ENCODE measurements at places on chromosomes 6 and 20.

DNA sequence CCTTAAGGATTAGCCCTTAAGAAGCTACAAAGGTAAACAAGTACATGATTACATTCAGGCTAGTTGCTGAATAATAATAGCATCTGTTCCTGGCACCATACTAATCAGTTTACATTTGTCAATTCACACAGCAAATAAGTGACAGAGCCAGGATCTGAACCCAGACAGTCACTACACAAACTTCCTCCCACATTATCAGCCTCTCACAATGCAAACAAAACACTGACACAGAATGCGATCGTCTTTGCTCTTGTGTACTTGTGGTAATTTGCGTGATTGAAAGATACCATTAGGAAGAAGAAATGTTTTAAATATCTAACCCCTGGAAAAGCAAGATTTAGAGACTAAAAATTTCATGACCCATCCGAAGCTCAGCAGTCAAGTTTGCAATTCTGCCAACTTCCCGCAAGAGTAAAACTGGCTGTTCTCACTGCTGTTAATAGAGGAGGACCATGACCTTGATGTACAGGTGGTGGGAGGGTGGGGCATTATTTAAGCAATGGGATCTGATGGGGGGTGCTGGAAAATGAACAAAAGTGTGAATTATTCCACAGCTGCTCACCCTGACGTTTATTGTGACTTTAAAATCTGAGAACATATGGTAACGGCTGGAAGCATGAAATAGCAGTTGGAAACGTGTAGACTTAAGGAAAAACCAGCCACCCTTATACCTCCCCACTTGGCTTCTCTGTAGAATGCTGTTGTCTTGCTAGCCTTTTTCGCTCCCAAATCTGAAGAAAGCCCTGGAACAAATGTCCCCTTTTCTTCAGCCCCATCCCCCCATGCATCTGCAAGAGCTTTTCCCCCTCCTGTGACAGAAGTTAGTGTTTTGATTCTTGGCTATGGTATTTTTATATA is 95.3 kb upstream of the ARMC2 start:
- no peak for DNase-seq

DNA sequence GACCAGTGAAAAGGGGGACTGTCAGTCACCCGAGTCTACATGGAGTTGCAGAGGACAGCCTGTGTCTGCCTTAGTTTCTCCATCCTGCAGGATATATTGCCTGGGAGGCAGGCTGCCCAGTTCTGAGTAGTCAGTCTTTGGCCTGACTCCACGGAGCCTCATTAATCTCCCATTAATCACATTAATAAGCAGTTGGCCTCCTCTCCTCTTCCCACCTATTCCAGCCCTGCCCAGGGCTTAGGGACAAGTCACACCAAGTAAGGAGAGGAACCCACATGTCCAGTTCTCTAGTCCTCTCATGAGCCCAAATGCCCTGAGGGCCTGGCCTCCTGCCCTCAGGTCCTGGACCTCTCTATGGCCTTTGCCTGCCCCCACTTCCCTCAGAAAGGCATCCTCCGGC is 1.3 kb upstream of the MUCL3 start:
- no peak for DNase-seq

DNA sequence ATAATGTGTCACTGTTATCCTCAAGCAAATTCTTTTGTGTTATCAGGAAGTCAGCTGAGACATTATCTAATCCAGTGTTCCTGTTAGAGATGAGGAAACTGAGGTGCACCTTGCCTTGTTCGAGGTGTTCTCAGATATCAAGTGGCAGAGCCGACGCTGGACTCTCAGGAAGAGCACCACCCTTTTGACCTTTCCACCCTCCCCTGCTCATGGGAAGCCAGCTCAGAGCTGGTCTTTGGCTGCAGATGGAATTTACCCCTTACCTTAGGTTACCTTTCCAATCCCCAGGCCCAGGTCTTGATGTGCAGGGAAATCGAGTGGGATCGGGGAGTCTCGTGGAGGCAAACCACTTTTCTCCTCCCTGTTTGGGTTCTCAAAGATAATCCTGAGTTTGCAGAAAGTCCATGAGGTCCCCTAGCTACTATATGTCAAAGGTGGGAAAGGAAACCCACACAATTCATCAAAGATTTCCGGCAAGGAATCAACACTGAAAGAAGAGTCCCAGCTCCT is 62.9 kb upstream of the PIM1 start:
- DNase-seq = no peak

- DNase-seq = no peak
These were observed 71.4 kb upstream of the BACH2 start for GRCh38 chr6:90368001-90368400.

DNA sequence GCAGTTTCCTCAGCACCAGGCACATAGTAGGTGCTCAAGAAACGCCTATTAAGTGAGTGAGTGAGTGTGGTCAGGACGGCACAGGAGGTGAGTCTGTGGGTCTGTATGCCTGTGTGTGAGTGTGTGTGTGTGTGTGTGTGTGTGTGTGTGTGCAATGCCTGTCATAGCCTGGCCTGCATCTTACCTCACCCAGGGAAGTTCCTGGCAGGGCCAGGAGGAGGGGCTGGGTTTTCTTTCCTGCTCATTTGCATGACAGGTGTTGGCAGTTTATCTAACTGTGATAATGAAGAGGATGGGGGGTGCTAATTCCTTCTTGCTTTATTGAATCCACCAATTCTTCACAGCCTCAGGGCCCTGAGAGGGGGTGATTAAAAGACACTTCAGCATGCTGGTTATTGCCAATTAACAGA is 146.7 kb upstream of the MLN start:
- DNase-seq = no peak

DNA sequence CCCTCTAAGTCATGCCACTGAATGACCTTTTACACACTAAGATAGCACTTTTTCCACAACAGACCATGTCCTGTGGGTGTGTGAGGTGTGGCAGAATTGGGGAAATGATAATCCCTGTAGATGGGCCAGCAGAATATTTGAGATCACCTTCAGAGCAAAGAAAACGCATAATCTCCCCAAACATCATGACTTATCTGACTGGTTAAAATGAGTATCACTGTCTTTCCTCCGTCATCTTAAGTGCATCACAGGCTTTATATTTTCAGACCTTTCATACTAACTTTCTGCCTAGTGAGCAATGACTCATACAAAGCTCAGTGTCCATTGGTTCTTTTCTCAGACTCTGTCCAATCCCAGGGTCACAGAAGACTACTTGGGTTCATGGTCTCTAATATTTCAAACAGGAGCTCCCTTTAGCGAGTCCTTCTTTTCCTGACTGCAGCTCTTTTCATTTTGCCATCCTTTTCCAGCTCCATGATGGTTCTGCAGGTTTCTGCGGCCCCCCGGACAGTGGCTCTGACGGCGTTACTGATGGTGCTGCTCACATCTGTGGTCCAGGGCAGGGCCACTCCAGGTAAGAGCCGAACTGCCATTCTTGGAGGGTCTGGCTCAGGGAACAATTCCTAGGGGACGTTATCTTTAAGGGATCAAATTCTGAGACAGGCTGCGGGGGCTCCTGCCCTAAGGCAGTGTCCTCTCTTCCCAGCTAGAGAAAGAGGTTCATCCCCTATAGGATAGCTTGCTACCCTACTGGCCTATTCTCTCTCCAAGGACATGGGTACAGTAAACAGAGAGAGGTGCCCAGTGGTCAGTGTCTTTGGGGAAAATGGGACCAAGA is at the start of gene HLA-DPB1:
Gene HLA-DPB1, plus strand, starts transcription at position 423 of the 838 bp plus-strand sequence. Its CDS starts 52 bp downstream, at position 475.
- peak; percentile 84 for DNase-seq

GRCh38 chr20:14918976-14919375 is 581.6 kb upstream of the FLRT3 start:
- no peak for DNase-seq

DNA sequence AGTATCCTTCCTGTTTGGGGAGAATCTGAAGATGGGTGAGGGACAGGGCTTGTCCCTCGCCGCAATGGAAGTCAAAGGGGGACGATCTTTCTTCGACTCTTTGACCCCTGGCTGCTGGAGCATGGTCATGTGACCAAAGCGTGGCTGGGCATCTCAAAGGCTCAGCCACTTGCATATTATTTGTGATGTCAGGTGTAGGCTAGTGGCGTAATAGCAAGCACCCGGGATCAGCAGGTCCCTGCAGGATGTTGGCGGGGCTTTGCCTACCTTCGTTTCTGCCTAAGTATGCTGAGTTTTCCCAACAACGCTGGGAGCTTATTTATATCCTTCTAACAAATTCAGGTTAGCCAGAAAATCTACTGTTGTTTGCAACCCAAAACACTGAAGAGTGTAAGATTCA is 50.3 kb upstream of the IL20RA start:
- no peak for DNase-seq

- no peak for DNase-seq
These were observed 214.9 kb upstream of the RNF217 start for GRCh38 chr6:124747349-124747748.

DNA sequence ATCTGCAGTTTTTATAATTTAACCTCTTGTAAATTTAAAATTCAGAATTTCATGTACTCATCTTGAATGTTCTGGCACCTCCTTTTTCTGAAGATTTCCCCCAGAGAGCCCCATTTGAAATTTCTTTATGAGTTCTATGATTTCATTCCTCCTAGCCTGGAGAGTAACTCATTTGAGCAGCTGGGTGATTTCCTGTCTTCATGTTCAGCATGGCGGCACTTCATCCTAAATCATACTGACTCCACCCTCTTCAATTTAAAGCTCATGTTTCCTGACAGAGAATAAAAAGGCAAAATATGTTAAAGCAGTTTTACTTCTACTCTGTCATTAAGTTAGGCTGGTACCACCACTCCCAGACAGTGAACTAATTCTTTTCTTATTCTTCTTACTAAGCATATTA is 250.9 kb upstream of the POU3F2 start:
- no peak for DNase-seq

DNA sequence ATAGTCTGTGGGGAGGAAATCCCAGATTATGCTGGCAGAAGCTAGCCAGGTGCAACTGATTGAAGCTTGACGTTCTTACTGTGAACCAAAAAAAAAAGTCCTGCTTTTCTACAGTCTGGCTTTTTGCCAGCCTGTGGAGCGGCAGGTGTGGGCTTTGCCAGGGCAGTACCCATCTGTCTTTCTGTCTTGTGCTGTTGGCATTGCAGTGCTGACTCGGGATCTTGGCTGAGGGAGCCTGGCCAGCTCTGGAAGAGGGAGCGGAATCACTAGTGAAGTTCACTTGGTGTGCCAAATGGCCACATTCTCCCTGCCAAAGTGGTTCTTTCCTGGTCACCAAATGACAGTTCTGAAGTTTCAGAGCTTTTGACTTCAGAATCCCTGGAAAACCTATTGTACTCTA is 5.0 kb downstream of the KIF3B start:
- DNase-seq = no peak

GRCh38 chr6:87334683-87335082 is 5.6 kb upstream of the GJB7 start:
- no peak for DNase-seq

- DNase-seq = peak; percentile 82
These were observed 8.0 kb upstream of the IER3 start for GRCh38 chr6:30752157-30752927.

DNA sequence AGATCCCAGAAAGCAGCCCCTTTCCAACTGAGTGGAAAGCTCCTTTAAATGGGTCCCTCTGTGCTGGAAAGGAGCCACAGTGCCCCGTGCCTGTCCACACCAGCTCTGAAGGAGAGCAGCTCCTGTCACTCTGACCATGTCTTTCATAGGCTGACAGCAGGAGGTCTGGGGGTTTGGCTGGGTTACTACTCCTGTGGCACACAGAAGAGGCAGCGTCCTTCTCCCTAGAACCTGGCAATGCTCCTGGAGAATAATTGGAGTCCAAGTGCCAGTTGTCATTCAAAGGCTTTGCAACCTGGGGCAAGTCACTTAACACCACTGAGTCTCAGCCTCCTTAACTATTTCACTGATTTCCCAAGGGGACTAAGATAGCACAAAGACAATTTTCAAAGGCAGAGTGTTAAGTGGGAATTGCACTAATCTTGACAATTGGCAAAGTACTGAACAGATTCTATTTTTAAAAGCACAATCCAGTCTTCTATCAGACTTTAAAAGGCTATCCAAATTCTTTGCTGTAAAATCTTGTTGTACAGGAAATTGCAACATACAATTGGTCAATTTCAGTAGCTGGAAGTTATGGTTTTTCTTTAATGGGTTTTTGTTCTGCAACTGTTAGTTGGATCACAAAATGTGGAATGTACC is 457.2 kb downstream of the KIF16B start:
- no peak for DNase-seq

DNA sequence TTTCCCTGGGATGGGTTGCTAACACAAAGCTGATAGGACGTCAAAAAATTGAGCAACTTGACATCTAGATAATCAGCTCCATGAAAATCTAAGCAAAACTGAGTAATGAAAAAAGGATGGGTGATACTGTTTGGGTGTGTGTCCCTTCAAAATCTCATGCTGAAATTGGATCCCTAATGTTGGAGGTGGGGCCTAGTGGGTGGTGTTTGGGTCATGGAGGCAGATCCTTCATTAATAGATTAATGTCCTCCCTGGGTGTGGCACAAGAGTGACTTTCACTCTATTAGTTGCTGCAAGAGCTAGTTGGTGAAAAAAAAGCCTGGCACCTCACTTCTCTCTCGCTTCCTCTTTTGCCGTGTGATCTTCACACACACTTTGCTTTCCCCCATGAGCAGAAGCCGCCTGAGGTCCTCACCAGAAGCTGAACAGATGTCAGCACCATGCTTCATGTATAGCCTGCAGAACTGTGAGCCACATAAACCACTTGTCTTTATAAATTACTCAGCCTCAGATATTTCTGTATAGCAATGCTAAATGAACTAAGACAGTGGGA is 160.9 kb downstream of the FRK start:
- DNase-seq = no peak

DNA sequence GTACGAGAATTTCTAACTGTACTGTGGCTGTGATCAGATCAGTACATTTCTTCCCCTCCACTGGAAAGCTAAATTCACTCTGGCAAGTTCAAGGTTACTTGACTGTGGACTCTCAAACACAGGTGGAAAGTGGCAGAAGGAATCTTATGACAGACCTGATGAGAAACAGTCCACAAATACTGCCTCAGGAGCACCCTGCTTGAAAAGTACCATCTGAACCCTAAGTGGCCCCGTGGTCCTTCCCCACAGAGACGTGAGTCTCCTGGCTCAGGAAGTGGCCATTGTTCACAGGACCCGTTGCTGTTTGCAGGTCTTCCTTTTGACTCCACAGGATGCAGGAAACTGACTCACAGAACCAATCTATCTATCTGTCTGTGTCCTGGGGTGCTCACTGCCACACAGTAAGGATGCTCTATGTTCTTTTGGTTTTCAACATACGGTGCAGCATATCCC is 47.5 kb upstream of the NHSL1 start:
- no peak for DNase-seq

GRCh38 chr20:50879649-50880550 is 51.3 kb downstream of the ADNP start:
- DNase-seq = no peak

DNA sequence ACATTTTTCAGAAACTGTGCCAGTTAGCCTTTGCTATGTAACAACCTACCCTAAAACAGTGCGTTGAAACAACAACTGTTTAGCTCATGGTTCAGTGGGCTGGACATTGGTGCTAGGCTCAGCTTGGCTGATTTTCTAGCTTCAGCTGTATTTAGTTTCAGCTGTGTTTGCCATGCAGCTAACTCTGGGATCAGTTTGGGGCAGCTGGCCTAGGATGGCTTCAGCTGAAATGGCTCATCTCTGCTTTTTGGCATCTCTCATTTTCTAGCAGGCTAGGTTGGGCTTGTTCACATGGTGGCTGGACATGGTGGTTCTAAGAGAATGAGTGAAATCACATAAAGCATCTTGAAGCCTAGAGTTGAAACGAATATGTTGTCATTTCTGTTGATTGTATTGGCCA is 464.2 kb downstream of the QKI start:
- no peak for DNase-seq

GRCh38 chr6:135346747-135347146 is 150.8 kb downstream of the AHI1 start:
- DNase-seq = no peak

- no peak for DNase-seq
These were observed 856 bp downstream of the TP53TG5 start for GRCh38 chr20:45377269-45377668.

GRCh38 chr6:44185953-44186634 is 27.5 kb downstream of the CAPN11 start:
- no peak for DNase-seq
